ENCODE measurements at places on chromosomes 5 and 9. TPM values are rescaled to one million over a fixed set of nuclear protein-coding genes. Genes with fewer than 3 reads are reported as not detected.

Gene NIPBL
- 49.3 TPM for total RNA-seq

Gene IFNK
- total RNA-seq = not detected

Gene SOHLH1
- not detected for total RNA-seq

Gene COL15A1
- 129 TPM for total RNA-seq

Gene LIFR
- total RNA-seq = 75.0 TPM

Gene SLC46A2
- total RNA-seq = 0.28 TPM

GRCh38 chr9:72478966-72479365, 42.4 kb upstream of the TMC1 start:
- no peak for DNase-seq

DNA sequence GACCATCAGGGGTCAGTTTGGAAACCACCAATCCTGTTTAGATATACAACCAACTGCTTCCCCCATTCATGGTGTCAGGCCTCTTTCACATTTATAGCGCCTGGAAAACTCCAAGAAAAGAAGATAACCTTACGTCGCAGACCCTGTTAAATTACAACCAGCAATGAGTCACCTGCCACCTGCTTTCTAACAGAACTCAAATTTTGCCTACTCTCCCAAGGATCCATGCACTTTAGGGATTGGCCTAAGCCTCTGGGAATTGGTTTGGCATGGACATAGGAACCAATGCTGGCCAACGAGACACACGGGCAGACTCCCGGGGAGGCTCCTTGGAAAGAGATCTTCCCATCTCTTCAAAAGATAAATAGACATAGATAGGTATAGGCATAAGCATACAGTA, 87.0 kb downstream of the FEM1C start:
- no peak for DNase-seq

- DNase-seq = no peak
These were observed 73.2 kb downstream of the AOPEP start for GRCh38 chr9:94799578-94800264.

DNA sequence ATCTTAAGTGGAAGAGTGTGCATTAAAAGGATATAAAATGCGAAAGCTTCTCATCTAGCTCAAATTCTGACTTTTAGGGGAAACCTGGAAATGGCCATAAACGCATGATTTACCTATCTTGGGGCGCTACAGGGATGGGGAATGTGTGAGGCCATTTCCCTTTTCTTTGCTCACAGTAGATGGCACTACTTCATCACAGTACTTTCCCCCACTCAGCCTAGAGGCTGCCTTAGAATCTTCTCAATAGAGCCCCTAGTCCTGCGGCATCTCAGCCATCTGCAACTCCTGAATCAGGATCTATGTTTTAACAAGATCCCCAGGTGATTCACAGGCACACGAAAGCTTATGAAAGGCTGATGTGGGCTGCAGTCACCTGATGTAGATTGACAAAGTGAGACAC, 110.8 kb downstream of the LHFPL2 start:
- DNase-seq = no peak

DNA sequence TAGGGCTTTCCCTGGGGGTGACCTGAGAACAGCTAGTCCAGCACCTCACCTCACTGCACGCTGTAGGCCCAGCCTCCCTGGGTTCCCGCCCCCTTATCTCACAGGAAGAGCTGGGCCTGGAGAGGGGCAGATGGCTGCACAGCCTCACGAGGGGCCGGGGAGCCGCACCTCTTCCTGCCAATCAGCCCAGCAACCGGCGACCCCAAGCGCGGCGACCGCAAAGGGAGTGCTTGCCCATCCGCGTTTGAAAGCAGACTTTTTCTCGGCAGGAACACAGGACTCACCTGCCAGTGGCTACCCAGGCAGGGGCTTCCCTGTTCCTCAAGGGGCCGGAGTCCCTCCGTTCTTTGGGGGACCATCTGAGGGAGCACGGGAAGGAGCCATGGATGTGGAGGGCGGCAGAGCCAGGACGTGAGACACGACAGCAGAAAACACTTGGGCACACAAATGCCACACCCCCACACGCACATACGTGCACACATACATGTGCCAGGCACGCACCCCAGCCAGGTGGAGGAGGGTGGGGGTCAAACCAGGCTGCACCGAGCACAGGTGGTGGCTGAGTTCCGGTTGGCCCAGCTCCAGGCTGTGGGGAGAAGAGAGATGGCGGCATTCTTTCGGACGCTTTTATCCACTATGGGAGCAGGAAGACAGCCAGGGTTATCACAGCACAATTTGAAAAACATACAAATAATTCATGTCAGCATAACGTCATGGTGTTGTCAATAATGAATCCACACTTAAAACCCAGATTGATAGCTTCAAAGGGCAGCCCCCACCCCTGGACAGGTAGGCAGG, 11.3 kb downstream of the TMEM250 start:
- no peak for DNase-seq

GRCh38 chr9:117013440-117013995, 326.4 kb downstream of the TRIM32 start:
- DNase-seq = no peak

DNA sequence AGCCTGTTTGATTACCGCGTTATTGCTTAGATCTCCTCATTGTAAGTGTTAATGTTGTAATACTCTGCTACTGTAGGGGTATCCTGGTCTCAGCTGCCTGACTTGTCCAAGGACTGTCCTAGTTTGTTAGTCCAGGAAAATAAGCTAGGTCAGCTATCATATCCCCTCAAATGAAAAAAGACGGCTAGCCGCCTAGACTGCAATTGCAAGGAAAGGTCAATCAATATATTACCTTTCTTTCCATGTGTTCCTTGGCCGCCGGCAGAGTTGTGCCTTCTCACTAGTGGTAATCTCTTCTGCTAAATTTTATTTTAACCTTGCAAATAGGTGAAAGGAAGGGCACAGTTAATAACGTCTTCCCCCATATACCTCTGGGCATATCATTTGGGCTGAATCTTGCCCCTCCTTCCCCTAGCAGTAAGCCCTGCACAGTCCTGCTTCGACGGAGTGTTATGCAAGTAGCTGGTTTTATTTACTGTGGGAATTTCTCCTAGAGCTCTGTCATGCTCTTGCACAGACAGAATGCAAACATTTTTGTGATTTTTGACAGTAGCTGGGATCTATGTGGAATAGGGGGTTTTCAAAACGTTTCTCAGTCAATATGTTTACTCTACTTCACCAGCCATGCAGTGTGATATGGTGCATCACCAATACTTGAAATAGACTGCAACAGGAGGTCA, 288.5 kb downstream of the MAST4 start:
- no peak for DNase-seq

DNA sequence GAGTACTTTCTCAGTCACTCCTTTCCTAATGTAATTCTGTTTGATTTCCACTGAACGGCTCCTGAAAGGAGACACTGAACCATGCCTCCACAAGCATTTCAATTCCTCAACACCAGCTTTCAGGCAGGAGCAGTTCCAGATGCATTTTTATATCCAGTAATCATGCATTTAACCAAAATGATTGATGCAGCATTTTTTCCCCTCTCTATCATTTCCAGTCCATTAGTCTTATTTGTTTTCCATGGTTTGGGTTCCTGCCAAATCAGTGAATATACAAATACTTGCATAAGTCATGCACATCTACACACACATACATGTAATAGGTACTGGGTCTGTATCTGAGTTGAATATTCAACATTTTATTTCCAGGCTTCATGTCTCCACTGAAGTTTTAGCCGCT, 122.7 kb downstream of the GRIA1 start:
- DNase-seq = no peak

DNA sequence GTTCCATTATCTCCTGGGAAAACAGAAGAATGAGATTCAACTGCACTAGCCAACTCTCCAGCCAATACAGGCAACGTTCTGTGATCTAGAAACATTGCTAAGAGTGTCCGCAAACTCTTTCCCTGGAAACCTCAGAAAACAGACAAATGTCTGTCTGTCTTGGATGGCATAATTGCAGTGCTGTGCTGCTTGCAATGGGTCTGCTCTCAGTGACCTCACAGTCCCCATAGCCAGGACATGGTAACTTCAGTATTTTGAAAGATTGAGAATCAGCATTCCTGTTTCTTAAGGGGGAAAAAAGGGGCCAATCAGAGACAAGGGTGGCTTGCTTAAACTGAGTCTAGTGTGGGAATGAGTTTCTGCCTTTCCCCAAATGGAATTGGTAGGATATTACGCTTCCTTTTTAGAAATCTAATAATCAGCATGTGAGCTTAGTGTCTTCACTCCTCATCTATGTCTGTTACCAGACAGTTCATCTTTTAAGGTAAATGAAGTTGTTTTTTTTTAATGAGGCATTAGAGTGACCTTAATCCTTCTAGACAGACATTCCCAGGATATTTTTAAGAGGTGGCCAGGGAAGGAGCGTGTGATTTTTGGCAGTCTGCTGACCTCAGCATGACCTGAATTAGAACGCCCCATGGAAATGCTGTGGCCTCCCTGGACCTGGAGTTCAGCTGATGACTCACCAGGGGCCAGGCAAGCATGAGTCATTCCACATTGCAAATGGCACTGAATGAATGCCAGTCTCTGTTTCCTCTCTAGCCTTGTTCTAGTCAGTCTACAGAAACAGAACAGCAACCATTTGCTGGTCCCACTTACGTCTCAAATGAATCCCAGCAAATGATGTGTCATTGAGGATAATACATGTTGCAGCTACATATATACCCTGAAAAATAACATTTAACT, 210.2 kb upstream of the ACTBL2 start:
- peak; percentile 92 for DNase-seq

DNA sequence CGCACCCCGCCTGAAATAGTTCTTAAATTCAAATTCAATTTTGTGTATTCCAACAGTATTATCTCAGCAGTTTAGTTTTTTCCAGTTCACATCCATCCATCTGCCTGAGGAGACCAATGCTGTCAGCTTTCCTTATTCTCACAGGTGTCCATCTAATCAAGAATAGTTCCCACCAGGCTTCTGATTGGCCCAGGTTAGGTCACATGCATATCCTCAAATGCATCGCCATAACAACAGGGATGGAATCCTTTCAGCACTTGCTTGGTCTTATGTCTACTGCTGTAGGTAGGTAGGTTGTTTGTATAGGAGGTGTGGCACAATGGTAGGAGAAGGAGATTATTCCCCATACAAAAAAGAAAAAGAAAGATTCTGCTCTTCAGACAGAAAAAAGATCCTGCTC, 91.2 kb downstream of the UBE2R2 start:
- DNase-seq = no peak

GRCh38 chr5:52751137-52751536, 36.6 kb upstream of the ITGA1 start:
- DNase-seq = no peak

DNA sequence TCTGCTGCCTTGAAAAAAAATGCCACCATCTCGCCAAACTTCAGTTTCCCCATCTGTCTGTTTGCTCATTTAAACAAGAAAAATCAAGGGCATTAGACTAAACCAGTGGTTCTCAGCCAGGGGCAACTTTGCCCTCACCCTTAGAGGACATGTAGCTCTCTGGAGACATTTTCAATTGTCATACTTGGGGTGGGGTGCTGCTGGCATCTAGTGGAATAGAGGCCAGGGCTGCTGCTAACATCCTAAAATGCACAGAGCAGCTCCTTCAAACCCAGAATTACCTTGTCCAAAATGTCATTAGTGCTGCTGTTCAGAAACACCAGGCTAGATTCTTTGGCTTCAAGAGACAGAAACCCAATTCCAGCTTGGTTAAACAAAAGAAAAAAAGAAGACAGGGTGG, 71.1 kb upstream of the FOXE1 start:
- DNase-seq = no peak

DNA sequence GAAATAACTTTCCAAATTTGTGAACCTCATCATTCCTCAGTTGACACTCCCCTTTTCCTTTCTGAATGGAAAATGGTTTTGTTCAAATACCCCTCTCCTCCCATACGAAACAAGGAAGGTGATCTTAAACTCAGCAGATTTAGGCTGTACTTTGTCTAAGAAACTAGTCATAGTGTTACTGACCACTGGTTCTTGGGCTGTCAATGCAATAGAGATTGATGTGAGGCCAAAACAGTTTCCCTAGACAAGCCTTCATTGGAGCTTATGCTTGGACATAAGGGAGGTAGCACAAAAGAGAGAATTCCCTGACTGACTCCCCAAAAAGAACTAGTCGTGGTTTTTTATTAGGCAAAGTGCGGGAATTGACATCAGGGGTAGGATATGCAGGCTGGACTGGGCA, 5.3 kb upstream of the LNPEP start:
- no peak for DNase-seq

All from posterior vena cava (tissue), 2 donors.